NCI-H82 (cell line): ENCODE measurements at places on chromosomes 3 and 15.

GRCh38 chr3:185825639-185826481 is 1.0 kb upstream of the IGF2BP2 start:
- DNase-seq, result peak; percentile 74

DNA sequence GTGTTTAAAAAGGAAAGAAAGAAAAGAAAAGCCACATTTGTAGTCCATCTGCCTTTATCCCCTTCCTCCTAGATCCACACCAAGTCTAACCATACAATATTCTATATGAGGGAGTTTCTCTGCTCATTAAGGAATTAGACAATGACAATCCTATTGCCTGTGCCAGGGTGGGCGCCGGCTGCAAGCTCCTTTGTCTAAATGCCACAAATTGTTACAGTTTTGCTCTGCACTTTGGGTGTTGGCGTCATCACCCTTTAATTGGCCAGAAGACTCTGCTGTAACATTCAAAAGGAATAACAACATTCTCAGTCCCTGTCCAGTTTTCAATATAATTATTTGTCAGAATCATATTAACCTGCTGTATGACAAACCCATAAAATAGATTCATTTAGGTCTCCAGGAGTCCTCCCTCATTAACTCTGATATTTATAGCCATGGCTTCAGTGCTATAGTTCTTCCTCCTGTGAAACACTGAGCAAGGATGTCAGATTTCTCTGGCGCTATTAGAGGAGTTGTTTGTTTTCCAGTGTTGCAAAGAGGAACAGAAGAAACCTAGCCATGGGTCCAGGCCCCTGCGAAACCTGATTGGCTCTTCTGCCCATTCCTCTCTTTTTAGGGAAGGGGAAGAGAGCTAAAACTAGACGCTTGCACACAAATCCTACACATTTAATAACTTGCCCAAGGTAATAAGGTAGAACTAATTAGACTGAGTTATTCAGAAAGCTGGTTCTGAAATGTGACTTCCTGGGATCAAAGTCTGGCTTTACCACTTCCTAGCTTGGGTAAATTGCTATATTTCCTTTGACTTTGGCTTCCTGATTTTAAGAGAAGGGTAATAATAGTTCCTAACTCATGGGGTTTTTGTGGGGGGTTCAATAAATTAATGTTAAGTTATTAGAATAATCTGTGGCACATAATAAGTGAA is 112.4 kb downstream of the CD47 start:
- DNase-seq, result no peak

- no peak for DNase-seq
Observed at GRCh38 chr15:68512598-68512997, 66.2 kb upstream of the CORO2B start.

DNA sequence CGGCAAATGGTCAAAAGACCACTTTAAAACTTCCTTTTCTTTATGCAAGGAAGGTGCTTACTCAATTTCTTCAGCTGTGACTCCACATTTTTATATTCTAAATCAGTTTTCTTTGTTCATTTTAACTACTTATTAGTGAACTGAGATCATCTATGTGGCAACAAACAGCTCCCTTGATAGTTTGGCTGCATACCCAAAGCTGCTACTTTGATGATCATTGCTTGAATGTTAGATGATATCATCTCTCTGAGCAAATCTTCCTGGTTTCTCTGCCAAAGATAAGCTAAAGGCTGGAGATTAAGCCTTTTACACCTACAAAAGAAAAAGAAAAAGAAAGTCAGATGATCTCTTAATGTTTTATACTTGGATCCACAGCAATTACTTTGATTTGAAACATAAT is 95.5 kb downstream of the DPH6 start:
- DNase-seq, result no peak
